EL (cell line): ENCODE measurements at places on chromosomes 1 and 21.

- DNase-seq, result no peak
These were observed 87.7 kb downstream of the MAN1C1 start for GRCh38 chr1:25704267-25704691.

DNA sequence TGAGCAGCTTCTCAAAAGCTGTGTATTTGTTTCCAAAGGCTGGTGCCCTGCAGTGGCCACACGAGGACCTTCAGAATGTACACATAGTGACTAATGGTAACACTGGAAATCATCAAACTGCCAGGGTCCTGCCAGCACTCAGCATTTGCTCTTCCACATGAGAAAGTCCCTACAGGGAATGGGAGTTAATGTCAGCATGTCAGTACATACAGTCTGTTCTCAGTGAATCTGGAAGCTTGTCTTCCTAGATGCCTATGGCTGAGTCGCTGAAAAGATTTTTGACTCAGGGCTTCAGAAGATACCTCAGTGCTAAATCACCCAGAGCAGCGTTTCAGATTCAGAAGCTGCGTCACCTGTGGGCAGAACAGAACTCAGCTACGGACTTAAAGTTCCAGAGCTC is 108.2 kb downstream of the CDC7 start:
- DNase-seq, result peak; percentile 65

DNA sequence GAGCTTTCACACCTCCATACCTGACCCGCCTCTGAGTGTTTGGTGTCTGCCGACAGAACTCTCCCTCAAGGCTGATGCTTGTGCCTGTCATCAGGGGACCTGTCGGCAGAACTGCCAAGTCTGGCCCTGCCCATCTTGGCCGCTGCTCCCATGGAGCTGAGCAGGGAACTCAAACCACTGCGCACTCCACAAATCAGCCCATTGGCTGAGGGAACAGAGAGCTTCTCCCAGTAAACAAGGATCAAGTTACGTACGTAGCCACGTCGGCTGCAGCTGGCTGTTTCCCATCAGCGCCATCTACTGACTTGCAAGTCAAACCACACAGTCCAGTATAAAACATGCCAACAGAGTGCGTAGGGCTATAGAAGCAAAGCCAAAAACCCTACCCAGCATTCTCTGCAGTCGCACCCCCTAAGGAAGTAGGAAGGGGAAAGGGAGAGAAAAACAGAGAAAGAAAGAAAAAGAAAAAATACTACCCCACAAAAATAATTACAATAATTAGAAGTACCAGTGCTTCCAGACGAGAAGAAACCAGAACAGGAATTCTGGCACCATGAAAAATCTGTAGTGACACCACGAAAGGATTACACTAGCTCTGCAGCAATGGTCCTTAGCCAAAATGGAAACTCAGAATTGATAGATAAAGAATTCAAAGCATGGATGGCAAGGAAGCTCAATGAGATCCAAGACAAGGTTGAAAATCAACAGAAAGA is 13.1 kb downstream of the KRTAP13-1 start:
- no peak for DNase-seq

- peak; percentile 32 for DNase-seq
These were observed 72.7 kb downstream of the GALNT2 start for GRCh38 chr1:230139741-230140140.

- no peak for DNase-seq
These were observed 415.9 kb upstream of the PROX1 start for GRCh38 chr1:213571843-213572242.

DNA sequence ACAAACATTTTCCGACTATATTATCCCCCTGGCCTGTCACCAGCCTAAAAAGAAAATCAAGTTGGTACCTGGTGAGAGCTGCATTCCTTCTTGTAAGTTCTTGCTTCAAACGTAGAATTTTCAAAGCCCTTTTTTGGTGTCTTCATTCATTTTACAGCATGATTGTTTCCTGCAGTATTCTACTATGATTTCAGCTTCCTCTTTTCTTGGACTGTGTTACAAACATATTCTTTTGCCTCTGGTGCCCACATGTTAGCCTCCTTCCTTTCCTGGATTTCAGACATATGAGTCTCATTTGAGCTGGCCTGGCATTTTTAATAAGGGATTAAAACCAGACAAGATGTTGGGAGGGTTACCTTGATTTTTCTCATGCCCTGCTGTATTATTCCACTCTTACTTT is 142.5 kb downstream of the PIGK start:
- no peak for DNase-seq
